Stomach (tissue), 19 donors: ENCODE measurements at places on chromosomes 4 and X. TPM values are rescaled to one million over a fixed set of nuclear protein-coding genes. Genes with fewer than 3 reads are reported as not detected.

GRCh38 chr4:120858776-120859175 is 63.8 kb downstream of the PRDM5 start:
- no peaks in the 10 kb centered on the region for H3K36me3 ChIP-seq
- no peak overlapping the region for H3K4me3 ChIP-seq
- H3K27ac ChIP-seq, result no peak overlapping the region
- no peaks in the 10 kb centered on the region for H3K27me3 ChIP-seq
- no peaks in the 10 kb centered on the region for H3K4me1 ChIP-seq
- DNase-seq, result no peak

DNA sequence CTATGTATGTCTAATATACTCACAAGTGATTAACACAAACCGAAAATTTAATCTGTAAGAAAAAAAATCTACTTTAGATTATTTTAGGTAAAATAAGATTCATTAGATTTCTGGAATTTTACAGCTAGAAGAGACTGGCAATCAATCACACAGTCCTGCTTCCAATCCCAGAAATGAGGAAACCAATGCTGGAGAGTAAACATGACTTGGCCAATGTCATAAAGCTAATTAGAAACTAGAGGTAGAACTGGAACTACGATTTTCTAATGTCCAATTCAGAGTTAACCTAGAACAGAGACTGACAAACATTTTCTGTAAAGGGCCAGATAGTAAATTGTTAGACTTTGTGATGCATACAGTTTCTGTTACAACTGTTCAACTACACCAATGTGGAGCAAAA is 123.6 kb downstream of the CORIN start:
- H3K4me3 ChIP-seq, result no peak overlapping the region
- no peaks in the 10 kb centered on the region for H3K36me3 ChIP-seq
- no peaks in the 10 kb centered on the region for H3K4me1 ChIP-seq
- H3K27ac ChIP-seq, result no peak overlapping the region

- H3K4me3 ChIP-seq, result no peak overlapping the region
- no peak for DNase-seq
- peaks cover 34% of the 10 kb centered on the region for H3K36me3 ChIP-seq
Measured at GRCh38 chrX:81280148-81280547, 78.2 kb downstream of the SH3BGRL start.

Gene UCHL1
- 12.5 TPM for total RNA-seq

Gene CCNG2
- total RNA-seq, result 1.2 TPM

DNA sequence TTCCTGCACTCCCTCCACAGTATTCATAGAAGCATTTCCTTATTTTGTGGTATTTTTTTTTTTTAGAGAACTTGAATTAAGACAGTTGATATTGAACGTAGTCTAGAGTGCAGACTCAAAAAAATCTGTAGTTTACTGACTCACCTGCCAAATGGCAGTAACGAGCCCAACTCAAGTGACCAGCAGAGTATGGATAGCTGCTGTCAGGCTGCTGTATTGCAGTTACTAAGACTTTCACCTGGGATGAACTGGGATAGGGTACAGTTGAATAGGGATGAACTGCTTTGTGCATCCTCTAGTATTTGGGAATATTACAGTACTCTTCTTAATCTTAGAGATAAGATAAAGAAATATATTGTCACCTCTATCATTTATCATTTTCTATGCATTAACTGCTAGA is 7.0 kb upstream of the SLC7A11 start:
- DNase-seq, result no peak
- no peaks in the 10 kb centered on the region for H3K4me1 ChIP-seq
- no peaks in the 10 kb centered on the region for H3K36me3 ChIP-seq

Gene FGFRL1
- 37.9 TPM for total RNA-seq

Gene TNMD
- not detected for total RNA-seq

Gene CT45A1
- not detected for total RNA-seq

Gene NAP1L2
- 0.87 TPM for total RNA-seq

Gene EXOC1
- 29.6 TPM for total RNA-seq

- no peaks in the 10 kb centered on the region for H3K36me3 ChIP-seq
- H3K4me1 ChIP-seq, result peaks cover 6% of the 10 kb centered on the region
- no peak for DNase-seq
- no peak overlapping the region for H3K27ac ChIP-seq
- no peaks in the 10 kb centered on the region for H3K27me3 ChIP-seq
- H3K4me3 ChIP-seq, result no peak overlapping the region
Measured at GRCh38 chr4:18105030-18106011, 83.8 kb upstream of the LCORL start.

Gene AFAP1
- total RNA-seq, result 88.9 TPM

GRCh38 chrX:125762954-125763353 is 403.1 kb downstream of the DCAF12L2 start:
- H3K27me3 ChIP-seq, result no peaks in the 10 kb centered on the region
- DNase-seq, result no peak
- H3K36me3 ChIP-seq, result no peaks in the 10 kb centered on the region
- H3K4me3 ChIP-seq, result no peak overlapping the region
- H3K4me1 ChIP-seq, result no peaks in the 10 kb centered on the region

Gene CT45A3
- not detected for total RNA-seq

Gene SCML2
- 0.45 TPM for total RNA-seq

DNA sequence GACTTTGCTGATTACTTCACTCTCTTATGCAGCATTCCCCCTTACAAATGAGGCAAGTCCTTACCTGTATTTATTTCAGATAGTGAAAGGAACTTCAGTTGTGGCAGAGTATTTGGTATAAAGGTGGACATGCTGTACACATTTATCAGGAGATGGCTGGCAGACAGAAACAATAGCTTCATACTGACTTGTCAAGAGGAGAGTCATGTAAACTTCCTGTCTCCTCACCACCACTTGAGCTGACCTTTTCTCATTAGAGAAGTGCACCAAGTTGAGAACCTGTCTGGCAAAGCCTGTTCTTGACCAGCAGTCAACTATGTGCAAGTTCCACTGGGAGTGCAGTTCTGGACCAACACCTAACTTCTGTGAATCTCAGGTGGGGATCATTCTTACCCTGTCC is 80.8 kb downstream of the LARP1B start:
- H3K27me3 ChIP-seq, result no peaks in the 10 kb centered on the region
- H3K4me3 ChIP-seq, result no peak overlapping the region
- DNase-seq, result no peak
- no peak overlapping the region for H3K27ac ChIP-seq
- H3K36me3 ChIP-seq, result no peaks in the 10 kb centered on the region

GRCh38 chr4:113657586-113658233 is 103.8 kb downstream of the CAMK2D start:
- no peaks in the 10 kb centered on the region for H3K36me3 ChIP-seq
- no peak overlapping the region for H3K27ac ChIP-seq
- no peak for DNase-seq
- H3K27me3 ChIP-seq, result no peaks in the 10 kb centered on the region
- no peak overlapping the region for H3K4me3 ChIP-seq

Gene ZNF732
- not detected for total RNA-seq

GRCh38 chr4:187687697-187688096 is 307.9 kb upstream of the ZFP42 start:
- no peak overlapping the region for H3K4me3 ChIP-seq
- no peaks in the 10 kb centered on the region for H3K27me3 ChIP-seq
- H3K27ac ChIP-seq, result no peak overlapping the region
- H3K36me3 ChIP-seq, result no peaks in the 10 kb centered on the region
- no peaks in the 10 kb centered on the region for H3K4me1 ChIP-seq

Gene GAGE13
- total RNA-seq, result not detected

DNA sequence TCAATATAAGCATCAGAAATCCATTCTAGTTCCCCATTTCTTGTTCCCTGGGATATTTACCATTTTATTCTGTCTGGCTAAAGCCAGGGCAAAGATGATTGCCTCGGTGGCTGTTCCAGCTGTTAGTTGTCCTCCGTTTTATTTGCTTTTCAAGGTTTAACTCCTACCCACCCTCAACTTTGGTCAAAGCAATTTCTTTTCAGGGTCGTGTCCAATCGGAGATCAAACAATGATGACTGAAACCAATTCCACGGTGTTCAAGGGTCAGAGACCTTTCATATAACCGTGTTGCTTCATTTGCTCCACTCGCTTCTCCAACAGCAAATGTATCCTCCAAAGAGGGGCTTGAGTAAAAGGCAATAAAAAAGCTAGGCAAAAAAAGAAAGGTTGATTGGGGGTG is 193.5 kb upstream of the FTHL17 start:
- no peaks in the 10 kb centered on the region for H3K4me1 ChIP-seq
- peak overlapping the region; percentile 56 for H3K4me3 ChIP-seq
- DNase-seq, result no peak
- H3K27ac ChIP-seq, result no peak overlapping the region

DNA sequence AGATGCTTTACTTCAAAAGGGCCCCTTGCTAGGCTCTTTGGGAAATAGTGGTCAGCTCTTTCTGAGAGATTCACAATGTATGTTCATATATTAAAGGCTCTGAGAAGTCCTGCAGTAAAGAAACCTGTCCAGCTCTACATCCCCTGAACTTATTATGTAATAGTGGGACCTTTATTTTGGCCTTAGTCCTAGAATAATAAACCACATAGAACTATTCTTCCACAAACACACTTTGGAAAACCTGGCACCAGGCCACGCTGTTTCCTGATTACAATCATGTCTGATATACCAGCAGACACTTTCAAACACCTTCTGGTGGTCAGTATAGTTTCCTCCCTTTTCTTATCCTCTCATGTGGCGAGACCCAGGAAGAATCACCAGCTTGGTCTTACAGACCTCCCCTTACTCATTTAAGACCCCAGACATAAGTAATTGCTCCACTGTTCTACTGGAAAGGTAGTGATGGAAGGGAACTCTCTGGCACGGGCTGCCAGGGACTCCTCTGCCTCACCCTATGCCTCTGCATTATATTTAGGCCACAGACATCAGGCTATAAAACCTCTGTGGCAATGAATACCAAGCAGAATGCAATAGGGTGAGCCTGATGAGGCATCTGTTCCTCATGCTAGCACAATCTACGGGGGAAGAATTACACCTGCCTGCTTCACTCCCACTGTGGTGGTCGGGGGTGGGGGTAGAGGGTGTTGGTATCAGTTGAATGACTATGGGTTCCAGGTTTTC is 5.7 kb upstream of the PPEF1 start:
- H3K27me3 ChIP-seq, result no peaks in the 10 kb centered on the region
- no peak overlapping the region for H3K27ac ChIP-seq
- DNase-seq, result peak; percentile 22
- H3K4me1 ChIP-seq, result no peaks in the 10 kb centered on the region
- no peaks in the 10 kb centered on the region for H3K36me3 ChIP-seq
- H3K4me3 ChIP-seq, result no peak overlapping the region

Gene LGI2
- total RNA-seq, result 4.4 TPM

GRCh38 chr4:94957030-94957429 is 199.3 kb downstream of the BMPR1B start:
- no peaks in the 10 kb centered on the region for H3K27me3 ChIP-seq
- no peak for DNase-seq
- no peak overlapping the region for H3K27ac ChIP-seq
- no peaks in the 10 kb centered on the region for H3K4me1 ChIP-seq

GRCh38 chr4:13611283-13611842 is 16.2 kb downstream of the BOD1L1 start:
- DNase-seq, result no peak
- H3K4me1 ChIP-seq, result no peaks in the 10 kb centered on the region
- no peak overlapping the region for H3K4me3 ChIP-seq
- no peaks in the 10 kb centered on the region for H3K27me3 ChIP-seq

Gene LRP2BP
- total RNA-seq, result not detected

Gene PAGE4
- not detected for total RNA-seq

Gene ZFP92
- not detected for total RNA-seq

- DNase-seq, result peak; percentile 31
- no peak overlapping the region for H3K4me3 ChIP-seq
- H3K36me3 ChIP-seq, result no peaks in the 10 kb centered on the region
- peaks cover 21% of the 10 kb centered on the region for H3K4me1 ChIP-seq
Measured at GRCh38 chr4:42653626-42654560, 3.0 kb downstream of the ATP8A1 start.

DNA sequence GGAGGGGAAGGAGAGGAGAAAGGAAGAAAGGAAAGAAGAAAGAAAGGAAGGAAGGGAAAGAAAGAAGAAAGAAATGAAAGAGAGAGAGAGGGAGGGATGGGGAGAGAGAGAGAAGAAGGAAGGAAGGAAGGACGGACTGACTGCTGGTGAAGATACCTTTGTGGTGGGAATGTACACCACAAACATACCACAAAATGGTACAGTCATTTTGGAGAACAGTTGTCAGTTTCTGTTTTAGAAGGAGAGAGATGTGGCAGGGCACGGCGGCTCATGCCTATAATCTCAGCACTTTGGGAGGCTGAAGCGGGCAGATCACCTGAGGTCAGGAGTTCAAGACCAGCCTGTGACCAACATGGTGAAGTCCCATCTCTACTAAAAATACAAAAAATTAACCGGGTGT is 40.0 kb upstream of the SHISA3 start:
- H3K36me3 ChIP-seq, result no peaks in the 10 kb centered on the region
- no peak for DNase-seq
- no peak overlapping the region for H3K4me3 ChIP-seq
- H3K27ac ChIP-seq, result no peak overlapping the region
- H3K4me1 ChIP-seq, result peaks cover 12% of the 10 kb centered on the region

- H3K4me3 ChIP-seq, result no peak overlapping the region
- H3K27ac ChIP-seq, result no peak overlapping the region
- DNase-seq, result no peak
- H3K4me1 ChIP-seq, result no peaks in the 10 kb centered on the region
- H3K27me3 ChIP-seq, result no peaks in the 10 kb centered on the region
- no peaks in the 10 kb centered on the region for H3K36me3 ChIP-seq
Measured at GRCh38 chrX:118943102-118943501, 31.3 kb upstream of the LONRF3 start.

DNA sequence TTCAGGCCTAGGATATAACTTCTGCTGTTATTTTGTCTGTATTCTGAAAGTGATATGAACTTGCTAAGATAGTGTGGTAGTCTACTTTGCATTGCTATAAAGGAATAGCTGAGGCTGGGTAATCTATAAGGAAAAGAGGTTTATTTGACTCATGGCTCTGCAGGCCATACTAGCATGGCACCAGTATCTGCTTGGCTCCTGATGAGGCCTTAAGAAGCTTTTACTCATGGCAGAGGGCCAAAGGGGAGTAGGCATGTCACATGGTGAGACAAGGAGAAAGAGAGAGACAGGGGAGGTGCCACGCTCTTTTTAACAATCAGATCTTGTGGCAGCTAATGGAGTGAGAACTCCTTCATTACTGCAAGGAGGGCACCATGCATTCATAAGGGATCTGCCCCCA is 247.3 kb downstream of the GPAT3 start:
- no peak overlapping the region for H3K4me3 ChIP-seq
- no peak overlapping the region for H3K27ac ChIP-seq
- H3K27me3 ChIP-seq, result no peaks in the 10 kb centered on the region
- no peaks in the 10 kb centered on the region for H3K4me1 ChIP-seq
- H3K36me3 ChIP-seq, result no peaks in the 10 kb centered on the region
- no peak for DNase-seq

Gene BEND2
- total RNA-seq, result not detected

Gene UGT2A2
- total RNA-seq, result not detected

Gene RPL10
- 3,421 TPM for total RNA-seq
